Breast epithelium (tissue), 4 donors: ENCODE measurements at places on chromosomes 3 and 15. TPM values are rescaled to one million over a fixed set of nuclear protein-coding genes. Genes with fewer than 3 reads are reported as not detected.

DNA sequence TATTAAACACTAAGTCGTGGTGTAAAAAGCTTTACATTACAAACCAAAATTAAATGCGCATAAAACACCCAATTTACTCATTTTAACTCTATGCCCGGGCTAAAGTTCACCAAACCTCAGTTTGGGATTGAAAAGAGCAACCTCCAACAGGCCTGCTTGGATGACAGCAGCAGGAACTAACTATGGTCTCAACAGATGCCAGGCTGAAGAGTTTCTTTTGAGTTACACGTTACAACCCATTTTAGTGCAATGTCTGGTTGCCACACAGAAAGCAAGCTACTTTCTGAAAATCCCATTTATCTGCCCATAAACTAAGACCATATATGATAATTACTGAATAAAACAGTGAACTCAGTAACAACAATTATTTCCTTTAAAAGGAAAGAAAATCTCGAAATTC, 2.2 kb downstream of the SATB1 start:
- DNase-seq: no peak

- no peak for DNase-seq
Measured at GRCh38 chr3:45473841-45474240, 85.5 kb downstream of the LARS2 start.

Gene IL5RA
- total RNA-seq: 0.48 TPM

GRCh38 chr3:195450731-195451229, 8.0 kb upstream of the ACAP2 start:
- DNase-seq: no peak

DNA sequence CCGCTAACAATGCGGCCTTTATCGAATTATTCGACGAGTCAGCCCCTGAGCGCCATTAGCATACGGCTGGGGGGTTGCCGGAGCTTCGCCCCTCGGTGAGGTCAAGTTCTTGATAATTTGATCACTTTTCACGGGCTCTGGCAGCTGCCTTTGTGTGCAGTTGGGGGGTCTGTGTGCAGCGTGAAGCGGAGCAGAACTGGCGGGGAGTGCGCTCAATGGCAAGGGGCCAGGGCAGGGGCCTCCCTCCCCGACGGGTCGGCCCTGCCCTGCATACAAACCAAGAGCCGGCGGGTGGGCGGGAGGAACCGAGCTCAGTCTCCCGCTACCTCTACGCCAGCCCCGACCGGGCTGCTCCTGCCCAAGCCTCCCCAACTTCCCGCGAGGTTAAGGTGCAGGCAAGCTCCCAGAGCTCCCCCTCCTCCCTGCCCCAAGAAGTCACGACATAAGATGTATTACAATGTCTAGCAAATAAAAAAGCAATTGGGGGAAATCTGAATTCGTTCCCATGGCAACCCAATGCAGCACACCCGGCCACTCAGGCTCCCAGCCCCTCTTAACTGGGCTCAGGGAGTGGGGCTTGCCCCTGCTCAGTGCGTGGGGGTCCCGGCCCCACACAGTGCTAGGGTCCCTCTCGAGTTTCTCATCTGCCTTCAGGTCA, 34.1 kb upstream of the POLG start:
- no peak for DNase-seq

Gene EPM2AIP1
- 25.5 TPM for total RNA-seq

Gene PLA2G4D
- not detected for total RNA-seq

DNA sequence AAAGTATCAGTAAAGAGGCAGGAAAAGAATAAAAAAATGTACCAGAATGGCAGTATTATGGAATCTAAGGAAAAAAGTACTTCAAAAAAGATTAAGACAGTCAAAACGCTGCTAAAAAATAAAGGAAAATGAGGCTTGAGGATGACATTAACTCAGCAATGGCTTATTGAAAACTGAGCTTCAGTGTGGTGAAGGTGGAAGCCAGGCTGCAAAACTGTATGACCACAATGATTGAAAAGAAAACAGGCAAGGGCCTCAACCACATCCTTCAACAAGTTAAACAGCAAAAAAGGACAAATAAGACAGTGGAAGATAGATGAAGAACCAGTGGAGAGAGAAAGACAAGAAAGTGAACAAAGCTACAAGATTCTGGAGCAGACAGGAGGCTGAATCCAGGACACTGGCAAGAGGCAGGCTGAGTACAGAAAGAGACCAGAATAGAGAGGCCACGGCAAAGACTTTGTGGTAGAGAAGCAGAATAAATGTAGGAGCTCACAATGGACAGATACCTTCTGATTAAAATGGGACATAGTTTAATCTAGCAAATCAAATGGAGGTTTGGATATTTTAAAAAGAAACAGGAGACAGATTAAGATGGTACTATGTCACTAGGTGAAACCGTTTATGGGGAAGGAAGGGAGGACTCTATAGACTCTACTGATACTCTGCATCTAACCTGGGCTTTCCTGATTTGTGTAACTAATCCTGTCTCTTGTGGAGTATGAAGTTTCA, 86.1 kb downstream of the TJP1 start:
- no peak for DNase-seq

Gene DPH3
- 21.0 TPM for total RNA-seq

DNA sequence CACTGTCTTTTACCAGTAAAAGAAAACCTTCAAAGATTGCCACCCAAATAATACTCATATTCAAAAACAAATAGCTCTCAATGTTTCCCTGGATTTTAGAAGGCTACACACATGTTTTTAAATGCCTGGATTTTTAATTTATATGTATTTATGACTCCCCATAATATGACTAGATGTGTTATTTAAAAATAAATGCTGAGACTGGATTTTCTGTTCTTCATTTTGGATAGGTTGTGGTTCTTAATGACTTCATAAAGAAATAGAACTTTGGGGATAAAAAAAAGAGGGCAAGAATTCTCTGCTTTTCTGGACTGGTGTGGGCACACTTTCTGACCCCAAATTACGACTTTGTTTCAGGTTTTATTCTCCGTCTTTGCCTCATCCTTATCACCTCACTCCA, 62.8 kb upstream of the LEKR1 start:
- no peak for DNase-seq

- no peak for DNase-seq
Measured at GRCh38 chr3:197064771-197065170, 35.2 kb upstream of the MELTF start.

GRCh38 chr3:61257148-61257547, 5.9 kb upstream of the FHIT start:
- DNase-seq: no peak

DNA sequence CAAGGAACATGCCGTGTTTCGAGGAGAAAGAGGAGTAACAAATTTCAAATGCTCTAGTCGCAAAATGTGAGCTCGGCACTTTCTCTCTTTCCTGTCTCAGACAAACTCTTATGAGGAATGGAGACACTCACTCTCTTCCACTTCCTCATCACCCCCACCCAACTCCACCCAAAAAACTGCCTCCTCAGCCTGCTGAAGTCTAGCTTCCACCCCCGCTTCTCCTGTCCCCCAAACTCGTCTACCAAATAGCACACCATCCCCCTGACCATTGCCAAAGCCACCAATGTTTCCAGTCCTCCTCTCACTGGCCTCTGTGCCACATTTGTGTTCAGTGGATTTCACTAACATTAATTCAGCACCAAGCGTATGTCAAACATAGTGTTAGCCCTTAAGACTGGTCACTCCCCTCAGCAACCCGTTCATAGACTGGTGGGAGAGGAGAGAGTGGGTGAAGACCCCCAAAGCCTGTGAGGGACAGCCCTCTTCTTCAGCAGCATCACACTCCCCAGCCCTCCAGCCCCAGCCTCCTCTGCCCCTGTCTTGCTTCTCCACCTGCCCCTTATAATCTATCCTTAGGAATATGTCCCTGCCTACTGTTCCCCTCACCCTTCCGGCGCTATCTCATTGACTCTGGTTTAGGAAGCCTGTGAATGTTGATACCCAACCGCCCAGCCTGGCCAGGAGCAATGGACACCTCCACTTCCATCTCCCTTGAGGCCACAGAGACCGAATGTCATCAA, 77.3 kb downstream of the FAM174B start:
- DNase-seq: no peak

Gene P2RY12
- total RNA-seq: 3.6 TPM

Gene RPSA
- 1,290 TPM for total RNA-seq

Gene ACKR2
- 15.8 TPM for total RNA-seq

Gene TNNC1
- total RNA-seq: 3.7 TPM

Gene NLGN1
- total RNA-seq: 12.3 TPM

GRCh38 chr3:2863127-2863526, 247.0 kb downstream of the IL5RA start:
- no peak for DNase-seq

GRCh38 chr3:16070707-16071106, 103.8 kb upstream of the GALNT15 start:
- DNase-seq: no peak

- no peak for DNase-seq
Measured at GRCh38 chr3:43770426-43771103, 79.8 kb downstream of the ABHD5 start.

Gene SSR3
- total RNA-seq: 156 TPM

GRCh38 chr3:7428206-7428718, 567.3 kb downstream of the GRM7 start:
- no peak for DNase-seq

GRCh38 chr15:67433495-67434099, 87.3 kb upstream of the C15orf61 start:
- no peak for DNase-seq

DNA sequence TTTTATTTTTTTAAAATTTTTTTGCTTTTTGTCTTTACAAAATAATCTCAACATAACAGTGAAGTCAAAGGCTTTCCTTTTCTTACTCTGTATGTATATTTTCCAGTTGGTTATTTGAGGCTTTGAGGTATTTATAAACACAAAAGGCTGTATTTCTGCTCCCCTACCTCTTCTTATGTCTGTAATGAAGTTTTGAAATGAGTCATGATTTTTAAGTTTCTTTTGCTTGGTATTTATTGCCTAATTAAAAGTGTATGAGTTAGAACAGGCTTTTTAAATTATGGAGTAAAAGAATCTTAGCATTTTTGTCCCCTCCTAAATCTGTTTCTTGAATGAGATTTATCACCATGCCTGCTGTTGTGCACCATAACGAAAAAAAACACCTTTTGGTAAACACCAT, 66.0 kb downstream of the DCUN1D1 start:
- no peak for DNase-seq
